ENCODE measurements at places on chromosomes 7 and 10.

DNA sequence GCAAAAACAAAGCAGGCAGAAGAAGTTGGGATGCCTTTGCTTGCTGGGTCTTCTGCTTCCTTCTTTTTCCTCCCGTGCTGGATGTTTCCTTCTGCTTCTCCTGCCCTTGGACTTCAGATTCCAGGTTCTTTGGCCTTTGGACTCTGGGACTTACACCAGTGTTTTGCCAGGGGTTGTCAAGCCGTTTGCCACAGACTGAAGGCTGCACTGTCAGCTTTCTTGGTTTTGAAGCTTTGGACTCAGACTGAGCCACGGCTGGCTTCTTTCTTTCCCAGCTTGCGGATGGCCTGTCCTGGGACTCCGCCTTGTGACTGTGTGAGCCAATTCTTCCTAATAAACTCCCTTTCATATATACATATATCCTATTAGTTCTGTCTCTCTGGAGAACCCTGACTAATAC, 11.3 kb upstream of the LCOR start:
- no peak for DNase-seq

GRCh38 chr10:44898665-44899064, 12.5 kb upstream of the TMEM72 start:
- no peak for DNase-seq

DNA sequence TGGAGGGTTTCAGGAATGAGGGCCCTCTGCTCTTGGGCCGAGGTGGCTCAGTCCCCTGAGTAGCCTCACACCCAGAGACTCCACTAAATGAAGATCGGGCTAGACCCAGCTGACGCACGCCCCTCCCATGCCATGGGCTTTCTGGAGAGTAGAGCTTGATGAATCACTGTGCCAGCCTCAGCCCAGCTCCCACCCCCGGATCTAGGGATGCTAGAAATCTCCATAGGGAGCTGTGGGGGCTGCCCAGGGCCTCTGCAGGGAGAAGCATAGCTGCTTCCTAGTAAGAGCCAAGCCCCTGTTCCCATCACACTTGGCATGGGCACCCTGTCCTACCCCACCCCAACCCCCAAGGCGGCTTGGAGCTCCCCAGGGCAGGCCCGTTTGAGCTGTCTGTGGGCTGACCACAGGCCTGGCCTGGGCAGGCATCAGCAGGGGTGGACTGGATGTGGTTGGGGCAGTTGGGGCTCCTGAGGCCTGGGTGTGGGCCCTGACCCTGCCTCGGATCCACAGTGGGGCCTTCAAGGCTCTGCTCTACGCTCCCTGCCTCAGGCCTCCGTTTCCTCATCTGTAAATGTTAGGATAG, 121.2 kb downstream of the ZMIZ1 start:
- peak; percentile 60 for DNase-seq

GRCh38 chr7:44396496-44396895, 71.1 kb upstream of the CAMK2B start:
- no peak for DNase-seq

DNA sequence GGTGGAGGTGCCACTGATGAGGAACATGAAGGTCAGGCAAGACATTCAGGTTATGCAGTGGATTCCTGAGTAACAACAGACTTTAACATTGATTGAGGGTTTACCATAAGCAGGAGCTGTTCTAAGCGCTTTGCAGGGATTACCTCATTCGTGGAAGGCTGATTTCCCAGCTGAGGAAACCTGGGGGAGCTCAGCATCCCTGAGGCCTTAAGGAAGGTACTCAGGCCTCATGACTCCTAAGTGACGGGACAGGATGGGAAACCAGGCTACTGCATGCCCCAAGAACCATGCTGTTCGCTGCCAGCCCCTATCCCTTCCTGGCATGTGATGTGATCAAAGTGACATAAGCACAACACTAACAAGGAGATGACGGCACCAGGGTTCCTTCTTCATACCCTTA, 143.6 kb upstream of the NFE2L3 start:
- no peak for DNase-seq

GRCh38 chr10:101262147-101262546, 32.9 kb upstream of the LBX1 start:
- DNase-seq: no peak

GRCh38 chr7:34991938-34992840, 45.1 kb downstream of the DPY19L1 start:
- no peak for DNase-seq

GRCh38 chr10:76459016-76459730, 1027.7 kb downstream of the LRMDA start:
- DNase-seq: no peak

DNA sequence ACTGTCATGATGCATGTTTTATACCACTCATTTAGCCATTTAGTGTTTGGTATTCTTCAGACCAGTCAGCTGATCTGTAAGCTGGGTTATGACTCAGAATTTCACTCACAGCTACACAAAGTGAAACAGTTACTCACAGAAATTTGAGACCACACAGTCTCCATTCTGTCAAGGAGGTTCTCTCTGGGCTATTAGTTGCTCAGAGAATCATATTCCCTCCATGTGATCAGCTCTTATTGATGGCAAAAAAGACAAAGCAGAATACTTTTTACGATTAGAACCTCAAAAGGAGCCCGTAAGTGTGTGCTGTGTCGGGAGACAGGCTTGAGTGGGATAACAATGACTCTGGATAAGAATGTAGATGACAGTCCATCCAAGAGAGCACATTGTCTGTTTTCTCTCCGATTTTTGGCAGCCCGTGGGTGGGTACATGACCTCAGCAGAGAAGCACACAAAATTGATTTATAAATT, 277.6 kb upstream of the SORCS1 start:
- DNase-seq: no peak

GRCh38 chr7:9017286-9017685, 583.9 kb downstream of the NXPH1 start:
- DNase-seq: no peak

DNA sequence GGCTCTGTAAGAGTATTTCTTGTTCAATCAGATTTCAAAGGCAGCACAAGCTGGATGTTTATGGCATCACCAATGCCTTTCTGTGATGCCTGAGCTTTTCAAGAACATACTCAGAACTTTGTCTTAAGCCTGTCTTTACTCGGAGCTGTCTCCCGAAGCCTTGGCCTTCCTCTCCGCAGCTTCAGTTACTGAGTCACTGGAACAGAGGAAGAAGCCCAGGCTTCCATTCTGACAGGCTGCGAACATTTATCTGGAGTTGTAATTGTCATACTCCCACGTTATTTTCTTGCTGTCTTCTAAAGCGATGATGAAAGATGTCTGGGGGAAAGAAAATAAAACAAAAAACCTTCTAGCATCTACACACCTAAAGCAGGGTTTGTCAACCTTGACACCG, 43.9 kb downstream of the GRK5 start:
- DNase-seq: no peak

DNA sequence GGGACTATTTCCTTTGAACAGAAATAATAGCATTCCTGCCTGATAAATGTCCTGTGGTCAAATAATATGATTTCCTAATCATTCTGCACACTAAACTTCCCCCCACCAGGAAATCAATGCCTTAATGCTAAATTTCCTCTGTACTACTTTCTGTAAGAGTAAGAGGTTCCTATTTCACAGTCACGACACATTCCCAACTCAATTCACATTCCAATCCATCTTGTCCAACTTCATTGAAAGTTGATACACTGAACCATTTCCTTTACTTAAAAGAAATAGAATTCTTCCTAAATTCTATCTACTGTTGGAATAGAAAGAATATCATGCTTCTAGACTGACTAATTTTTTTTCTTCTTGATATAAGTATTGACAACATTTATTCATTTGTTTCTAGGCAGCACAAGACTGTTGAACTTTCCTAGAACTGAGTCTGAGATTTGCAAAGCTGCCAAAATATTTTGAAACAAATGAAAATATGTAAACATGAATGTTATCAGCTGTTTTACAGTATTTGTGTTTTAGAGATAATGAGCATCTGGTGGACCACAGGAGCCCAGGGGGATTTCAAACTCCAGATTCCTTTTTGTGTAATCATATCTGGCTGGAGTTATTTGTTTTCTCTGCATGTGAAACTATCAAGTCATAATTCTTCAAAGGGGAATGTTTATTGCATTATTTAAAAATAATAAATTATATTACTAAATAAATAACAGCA, 121.5 kb downstream of the TPST1 start:
- DNase-seq: no peak

GRCh38 chr7:77690289-77690688, 6.0 kb upstream of the RSBN1L start:
- no peak for DNase-seq

DNA sequence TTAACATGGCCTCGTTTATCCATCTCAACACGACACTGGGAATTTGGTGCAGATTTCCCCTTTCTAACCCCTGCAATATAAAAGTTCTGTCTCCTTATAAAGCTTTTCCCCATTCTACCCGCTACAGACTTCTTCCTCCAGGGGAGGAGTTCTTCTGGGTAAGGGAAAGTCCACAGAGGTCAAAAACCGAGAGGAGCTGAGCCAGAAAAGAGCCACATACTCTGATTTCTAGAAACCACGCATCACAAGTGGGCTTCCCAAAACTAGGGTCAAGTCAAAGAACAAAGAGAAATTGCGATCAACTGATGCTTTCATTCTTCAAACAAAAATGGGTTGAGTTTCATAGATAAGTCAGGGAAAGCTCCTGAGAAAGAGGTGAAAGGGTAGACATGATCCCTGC, 6.8 kb downstream of the IL6 start:
- DNase-seq: no peak

GRCh38 chr10:78389419-78389818, 355.8 kb downstream of the RPS24 start:
- DNase-seq: no peak

- no peak for DNase-seq
Observed at GRCh38 chr10:132487241-132488135, 50.1 kb upstream of the INPP5A start.

GRCh38 chr10:131805696-131806095, 95.1 kb upstream of the PPP2R2D start:
- DNase-seq: no peak

DNA sequence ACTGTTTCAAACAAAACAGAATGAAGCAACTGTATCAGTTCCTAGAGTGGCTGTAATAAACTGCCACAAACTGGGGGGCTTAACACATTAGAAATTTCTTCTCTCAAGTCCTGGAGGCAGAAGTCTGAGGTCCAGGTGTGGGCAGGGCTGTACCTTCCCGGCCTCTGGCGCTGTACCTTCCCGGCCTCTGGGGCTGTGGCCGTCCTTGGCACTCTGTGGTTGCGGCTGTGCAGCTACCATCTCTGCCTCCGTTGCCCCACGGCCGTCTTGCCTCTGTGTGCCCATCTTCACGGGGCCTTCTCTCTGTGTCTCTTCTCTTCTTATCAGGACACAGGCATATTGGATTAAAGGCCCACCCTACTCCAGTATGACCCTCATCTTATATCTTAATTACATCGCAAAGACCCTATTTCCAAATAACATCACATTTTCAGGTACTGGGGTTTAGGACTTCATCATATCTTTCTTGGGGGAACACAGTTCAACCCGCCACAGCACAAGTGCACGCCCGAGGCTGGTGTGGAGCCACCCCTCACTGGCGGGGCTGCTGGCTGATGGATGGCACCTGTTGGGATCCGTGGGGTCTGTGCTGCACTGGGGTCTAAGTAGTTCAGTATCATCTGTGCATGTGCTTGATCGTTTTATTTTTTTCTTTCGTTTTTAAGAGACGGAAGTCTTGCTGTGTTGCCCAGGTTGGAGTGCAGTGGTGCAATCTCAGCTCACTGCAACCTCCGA, 123.2 kb downstream of the ACTR3B start:
- no peak for DNase-seq

- no peak for DNase-seq
Observed at GRCh38 chr7:1940863-1941262, 270.8 kb downstream of the ELFN1 start.

- no peak for DNase-seq
Observed at GRCh38 chr10:52688899-52689298, 83.7 kb downstream of the MBL2 start.

- no peak for DNase-seq
Observed at GRCh38 chr7:136585954-136586670, 282.3 kb upstream of the CHRM2 start.

DNA sequence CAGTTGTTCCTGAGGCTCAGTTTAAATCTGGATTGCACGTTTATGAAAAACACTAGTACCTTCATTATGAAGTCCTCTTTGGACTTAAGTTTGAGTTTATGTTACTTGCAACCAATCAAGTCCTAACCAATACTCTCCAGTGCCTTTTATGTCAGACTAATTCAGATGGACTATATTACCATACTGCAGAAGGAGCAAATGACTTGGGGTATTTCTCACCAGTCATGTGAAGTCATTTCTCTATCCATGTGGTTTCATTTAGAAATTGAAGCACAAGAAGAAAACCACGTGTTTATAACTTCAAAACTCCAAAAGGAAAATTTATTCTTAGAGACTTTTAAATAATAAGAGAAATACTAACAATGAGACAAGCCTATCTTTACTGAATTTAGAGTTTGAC, 201.6 kb downstream of the MBL2 start:
- DNase-seq: no peak
